Endothelial cell of umbilical vein (primary cell): ENCODE measurements at places on chromosomes 12 and 14. TPM values are rescaled to one million over a fixed set of nuclear protein-coding genes. Genes with fewer than 3 reads are reported as not detected.

DNA sequence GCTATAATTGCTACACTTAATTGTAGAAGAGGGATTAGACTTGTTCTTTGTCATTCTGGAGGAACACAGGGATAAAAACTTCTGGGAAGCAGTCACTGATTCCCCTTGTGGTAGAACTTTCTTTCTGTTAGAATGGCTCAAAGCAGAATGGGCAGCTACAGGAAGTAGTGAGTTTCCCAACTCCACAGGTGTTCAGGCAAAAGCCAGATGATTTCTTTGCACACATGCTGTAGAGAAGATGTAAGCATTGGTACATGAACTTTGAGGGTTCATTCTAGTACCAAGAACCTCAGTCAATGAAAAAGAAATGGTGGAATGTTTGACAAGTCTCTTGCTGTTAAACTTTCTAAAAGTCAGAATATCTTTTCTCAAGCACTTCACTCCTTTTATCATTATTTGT is 4.3 kb downstream of the NDUFA9 start:
- no peak overlapping the region for H3K4me3 ChIP-seq
- peaks cover 23% of the 10 kb centered on the region for H3K36me3 ChIP-seq
- H3K4me1 ChIP-seq: peaks cover 12% of the 10 kb centered on the region
- H3K27me3 ChIP-seq: no peaks in the 10 kb centered on the region
- no peak overlapping the region for H3K27ac ChIP-seq

- no peaks in the 10 kb centered on the region for H3K36me3 ChIP-seq
- peaks cover 24% of the 10 kb centered on the region for H3K27me3 ChIP-seq
- no peak for DNase-seq
- H3K4me1 ChIP-seq: peaks cover 14% of the 10 kb centered on the region
- H3K4me3 ChIP-seq: peak overlapping the region; percentile 64
Measured at GRCh38 chr14:20624495-20625070, 16.9 kb downstream of the OR6S1 start.

- no peak overlapping the region for H3K4me3 ChIP-seq
- no peak overlapping the region for H3K27ac ChIP-seq
- peaks cover 10% of the 10 kb centered on the region for H3K4me1 ChIP-seq
- no peaks in the 10 kb centered on the region for H3K27me3 ChIP-seq
- peaks cover 2% of the 10 kb centered on the region for H3K36me3 ChIP-seq
Measured at GRCh38 chr12:112105891-112106290, 2.7 kb downstream of the NAA25 start.

GRCh38 chr12:83010169-83010804 is 323.6 kb downstream of the TMTC2 start:
- DNase-seq: no peak
- H3K27me3 ChIP-seq: no peaks in the 10 kb centered on the region
- no peaks in the 10 kb centered on the region for H3K36me3 ChIP-seq
- H3K4me1 ChIP-seq: peaks cover under 1% of the 10 kb centered on the region

PLEKHG7 gene
- total RNA-seq: not detected in 2 replicates
